PC-3 (cell line): ENCODE measurements at places on chromosomes 7 and 10. TPM values are rescaled to one million over a fixed set of nuclear protein-coding genes. Genes with fewer than 3 reads are reported as not detected.

DNA sequence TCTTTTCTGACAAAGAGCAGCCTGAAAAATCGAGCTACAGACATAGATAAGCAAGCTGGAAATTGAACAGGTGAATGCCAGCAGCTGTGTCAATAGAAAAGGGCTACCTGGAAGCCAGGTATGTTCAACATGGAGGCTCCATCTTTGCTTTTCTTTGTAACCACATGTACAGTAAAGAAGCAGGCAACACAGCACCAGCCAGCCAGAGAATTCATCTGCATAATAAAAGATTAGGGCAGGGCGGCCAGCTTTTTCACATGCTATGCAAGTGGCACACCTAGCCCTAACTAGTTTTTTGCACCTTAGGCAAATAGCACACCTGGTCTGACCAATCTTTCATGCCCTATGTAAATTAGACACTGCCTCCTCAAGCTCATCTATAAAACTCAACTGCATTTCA is 25.7 kb downstream of the COG5 start:
- no peaks in the 10 kb centered on the region; the same call in 1 of the 2 replicates for H3K36me3 ChIP-seq
- no peaks in the 10 kb centered on the region for H3K27me3 ChIP-seq
- DNase-seq = no peak

ANXA8L1 gene
- total RNA-seq = not detected in 2 replicates

- H3K4me3 ChIP-seq = no peak overlapping the region
- H3K27me3 ChIP-seq = no peaks in the 10 kb centered on the region
- DNase-seq = peak; percentile 56
- no peaks in the 10 kb centered on the region; the same call in 1 of the 2 replicates for H3K36me3 ChIP-seq
These were observed 60.0 kb downstream of the MINDY4 start for GRCh38 chr7:30831227-30831626.

SPDYE6 gene
- not detected in 2 replicates for total RNA-seq
